DMS53 (cell line): ENCODE measurements at places on chromosomes 11 and 22.

GRCh38 chr11:110481523-110481922 lies 51.8 kb downstream of the FDX1 start:
- no peak for DNase-seq

- DNase-seq = peak; percentile 15
Observed at GRCh38 chr11:104134745-104135144, 29.2 kb downstream of the PDGFD start.

DNA sequence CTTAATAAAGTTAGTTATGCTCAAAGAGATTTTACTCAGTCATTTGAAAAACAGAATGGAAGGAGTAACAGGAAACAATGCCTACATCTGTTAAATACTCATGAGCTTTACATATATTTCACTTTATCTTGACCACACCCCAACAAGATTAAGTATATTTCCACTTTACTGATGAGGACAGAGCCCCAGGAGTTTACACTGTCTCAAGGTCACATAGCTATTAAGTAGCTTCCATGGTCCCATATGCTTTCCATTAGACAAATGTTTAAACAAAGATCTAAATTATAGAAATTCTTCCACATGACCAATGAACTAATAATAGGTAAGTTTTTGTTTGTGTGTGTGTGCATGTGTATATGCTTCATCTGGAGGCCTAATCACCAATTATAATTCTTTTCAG lies 30.2 kb downstream of the MRTFA start:
- DNase-seq = no peak

- DNase-seq = peak; percentile 46
Observed at GRCh38 chr22:39685336-39686177, 115.0 kb downstream of the CACNA1I start.

DNA sequence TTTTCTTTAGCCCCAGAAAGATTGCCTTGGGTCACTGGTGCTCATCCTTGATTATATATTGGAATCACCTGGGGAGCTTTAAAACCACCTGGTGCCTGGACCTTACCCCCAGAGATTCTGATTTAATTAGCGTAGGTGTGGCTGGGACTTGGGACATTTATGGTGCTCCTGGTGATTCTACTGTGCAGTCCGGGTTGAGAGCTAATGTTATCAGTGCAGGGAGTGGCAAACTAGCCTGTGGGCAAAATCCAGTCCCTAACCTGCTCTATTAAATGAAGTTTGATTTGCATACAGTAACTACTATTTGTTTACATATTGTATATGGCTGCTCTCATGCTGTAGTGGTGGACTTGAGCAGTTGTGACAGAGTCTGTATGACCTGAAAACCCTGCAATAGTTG lies 134.0 kb upstream of the SORL1-AS1 start:
- DNase-seq = no peak

- DNase-seq = no peak
Observed at GRCh38 chr11:65773784-65774411, 6.9 kb downstream of the AP5B1 start.

DNA sequence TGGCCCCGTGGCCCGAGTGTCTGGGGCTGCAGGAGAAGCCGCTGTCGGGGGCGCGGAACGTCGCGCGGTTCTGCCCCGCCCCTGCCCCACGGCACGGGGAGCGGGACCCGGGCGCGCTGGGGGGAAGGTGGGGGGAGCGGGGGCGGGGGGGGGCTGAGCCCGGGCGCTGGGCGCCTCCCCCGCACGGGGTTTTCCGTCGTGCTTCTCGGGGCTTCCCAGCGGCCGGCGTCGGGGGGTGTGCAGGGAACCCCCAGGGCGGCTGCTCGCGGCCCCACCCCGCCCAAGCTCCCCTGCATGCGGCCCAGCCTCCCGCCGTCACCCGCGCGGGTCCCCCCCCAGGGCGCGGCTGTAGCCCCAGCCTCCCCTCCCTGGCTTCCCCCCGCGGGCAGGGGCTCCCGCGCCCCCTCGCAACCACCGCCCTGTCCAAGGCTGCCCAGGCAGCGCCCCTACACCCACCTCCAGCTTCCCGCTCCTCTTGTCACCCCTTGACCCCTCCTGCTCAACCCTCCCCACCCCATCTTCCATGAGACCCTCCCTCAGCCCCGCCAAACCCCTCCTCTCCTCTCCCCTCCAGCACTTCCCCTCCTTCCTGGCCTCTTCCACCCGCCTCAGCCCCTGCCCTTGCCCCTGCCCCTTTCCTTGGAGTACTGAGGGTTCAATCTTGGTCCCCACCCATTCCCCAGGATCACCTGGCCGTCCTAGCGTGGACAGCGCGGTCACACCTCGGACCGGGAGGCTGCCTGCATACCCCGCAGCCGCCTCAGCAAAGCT lies 1.7 kb downstream of the IL17REL start:
- no peak for DNase-seq

GRCh38 chr11:68525336-68525735 lies 64.8 kb downstream of the PPP6R3 start:
- no peak for DNase-seq

DNA sequence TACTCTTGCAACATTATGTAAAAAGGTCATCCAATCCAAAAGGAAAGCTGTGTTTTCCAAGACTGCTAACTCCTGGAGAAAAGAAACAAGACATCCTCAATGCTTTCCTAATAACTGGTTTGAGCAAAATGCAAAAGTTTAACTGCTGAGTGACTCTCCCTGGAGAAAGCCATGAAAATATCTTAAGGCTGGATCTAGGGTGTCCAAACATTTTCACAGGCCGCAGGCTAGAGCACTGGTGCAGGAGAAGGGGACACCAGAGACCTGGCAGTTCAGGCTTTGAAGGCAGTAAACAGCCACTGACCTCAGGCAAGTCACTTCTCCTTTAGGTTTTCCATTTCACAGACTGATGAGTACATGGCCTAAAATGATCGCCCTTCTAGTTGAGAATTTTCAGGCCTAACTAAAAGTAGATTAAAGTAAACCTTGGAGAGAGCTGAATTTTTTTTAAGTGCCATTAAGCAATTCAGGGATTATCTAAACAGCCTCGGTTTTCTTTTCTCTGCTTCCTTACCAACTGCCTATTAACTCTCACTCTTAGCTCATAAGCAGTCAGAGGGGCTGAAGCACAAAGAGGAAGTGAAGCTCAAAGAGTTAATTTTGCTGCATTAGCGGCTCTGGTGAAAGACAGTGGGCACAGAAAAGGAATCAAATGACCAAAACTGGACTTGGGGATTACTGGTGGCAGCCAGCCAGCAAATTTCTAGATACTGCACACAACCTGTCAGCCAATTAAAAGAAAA lies 2.3 kb downstream of the CHKA start:
- no peak for DNase-seq

DNA sequence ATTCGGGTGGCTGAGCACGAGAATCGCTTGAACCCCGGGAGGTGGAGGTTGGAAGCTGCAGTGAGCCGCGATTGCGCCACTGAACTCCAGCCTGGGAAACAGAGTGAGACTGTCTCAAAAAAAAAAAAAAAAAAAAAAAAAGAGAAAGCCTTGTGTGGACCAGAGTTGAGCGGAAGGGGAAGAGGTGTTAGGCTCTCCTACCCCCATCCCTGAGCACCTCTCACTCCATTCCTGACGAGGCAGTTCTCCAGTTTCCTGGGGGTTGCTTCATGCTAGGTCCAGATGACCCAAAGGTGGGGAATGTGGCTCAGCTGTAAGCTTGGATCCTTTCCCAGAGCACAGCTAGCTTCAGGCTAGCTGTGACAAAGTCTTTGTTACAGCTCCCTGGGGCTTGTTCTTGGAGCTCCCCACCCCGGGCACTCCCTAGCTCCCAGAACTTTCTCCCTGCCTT lies 8.8 kb upstream of the DNAL4 start:
- peak; percentile 30 for DNase-seq

- no peak for DNase-seq
Observed at GRCh38 chr11:1468002-1468401, 18.6 kb downstream of the MOB2 start.

DNA sequence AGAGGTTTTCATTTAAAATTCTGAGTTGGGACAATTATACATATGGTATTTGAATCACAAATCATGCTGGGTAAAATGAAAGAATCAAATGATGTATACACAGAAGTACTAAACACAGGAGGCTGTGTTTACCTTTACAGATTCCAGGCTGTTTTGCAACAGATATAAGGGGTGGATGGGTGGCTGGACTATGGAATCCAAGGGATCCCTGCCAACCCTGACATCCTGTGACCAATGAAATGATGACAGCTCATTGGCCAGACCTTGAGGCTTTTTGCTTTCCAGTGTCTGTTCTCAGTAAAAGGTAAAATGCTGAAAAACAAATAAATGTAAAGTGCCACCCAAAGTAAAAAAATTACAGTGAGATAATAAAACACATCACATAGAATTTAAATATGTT lies 3.3 kb upstream of the DDI1 start:
- DNase-seq = peak; percentile 74

DNA sequence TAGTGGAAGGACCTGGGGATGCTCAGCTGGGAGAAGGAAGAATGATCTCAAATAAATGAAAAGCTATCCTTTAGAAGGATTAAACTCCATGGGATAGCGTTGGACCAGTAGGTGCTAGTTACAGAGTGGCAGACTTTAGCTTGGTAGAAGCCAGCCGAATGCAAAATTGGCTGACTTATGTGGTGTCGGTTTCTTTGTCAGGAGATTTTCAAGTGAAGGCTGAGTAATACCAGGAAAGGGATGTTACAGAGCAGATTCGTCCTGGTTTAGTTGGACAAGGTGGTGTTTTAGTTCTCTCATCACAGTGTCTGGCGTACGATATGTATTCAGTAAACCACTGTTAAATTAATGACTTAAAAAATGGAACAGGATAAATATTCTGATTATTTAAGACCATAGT lies 26.0 kb downstream of the FDX1 start:
- DNase-seq = no peak

DNA sequence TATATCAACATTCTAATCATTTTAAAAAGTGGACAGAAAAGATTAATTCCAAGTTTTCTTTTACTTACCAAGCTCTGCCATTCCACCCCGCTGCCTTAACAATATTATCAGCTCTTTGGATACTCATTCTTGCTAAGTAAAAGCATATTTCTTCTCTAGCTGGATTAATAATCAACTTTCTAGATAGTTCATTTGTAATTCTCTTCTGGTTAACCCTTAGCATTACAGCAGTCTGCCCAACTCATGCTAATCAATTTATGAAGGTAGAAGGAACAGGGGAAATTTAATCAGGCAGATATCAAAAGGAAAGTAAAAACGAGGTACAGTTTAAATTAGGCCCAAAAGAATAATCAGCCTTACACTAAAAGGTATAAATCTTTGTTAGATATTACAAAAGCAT lies 41.0 kb upstream of the SOX6 start:
- no peak for DNase-seq

DNA sequence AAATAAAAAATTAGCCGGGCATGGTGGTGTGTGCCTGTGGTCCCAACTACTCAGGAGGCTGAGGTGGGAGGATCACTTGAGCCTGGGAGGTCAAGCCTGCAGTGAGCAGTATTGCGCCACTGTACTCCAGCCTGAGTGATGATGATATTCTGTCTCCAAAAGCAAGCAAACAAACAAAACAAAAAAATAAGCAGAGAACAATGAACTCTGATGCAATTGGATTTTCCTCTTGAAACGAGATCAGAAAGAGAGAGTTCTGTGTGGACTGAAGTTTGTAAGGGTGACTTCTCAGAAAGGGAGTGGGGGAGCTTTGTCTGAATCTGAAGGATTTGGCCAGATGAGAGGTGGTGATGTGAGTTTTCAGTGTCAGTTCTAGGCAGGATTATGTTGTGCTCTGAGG lies 6.0 kb upstream of the TMEM123 start:
- no peak for DNase-seq

- no peak for DNase-seq
Observed at GRCh38 chr11:14519597-14519916, 629 bp downstream of the PSMA1 start.

DNA sequence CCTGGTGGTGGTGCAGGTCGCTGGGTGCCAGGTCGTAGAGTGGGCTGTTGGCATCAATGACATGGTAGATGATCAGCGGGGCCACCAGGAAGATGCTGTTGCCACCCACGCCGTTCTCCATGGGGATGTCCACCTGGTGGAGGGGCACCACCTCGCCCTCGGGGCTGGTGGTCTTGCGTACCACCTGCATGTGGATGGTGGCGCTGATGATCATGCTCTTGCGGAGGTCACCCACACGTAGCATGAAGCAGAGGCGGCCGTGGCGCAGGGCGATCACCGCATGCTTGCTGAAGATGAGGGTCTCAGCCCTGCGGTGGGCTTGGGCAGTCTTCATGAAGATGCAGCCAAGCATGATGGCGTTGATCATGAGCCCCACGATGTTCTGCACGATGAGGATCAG lies 1.2 kb downstream of the KCNJ11 start:
- no peak for DNase-seq

GRCh38 chr11:34749666-34750659 lies 129.1 kb downstream of the EHF start:
- DNase-seq = no peak

GRCh38 chr22:24128021-24128420 lies 53.3 kb upstream of the SUSD2 start:
- DNase-seq = no peak

DNA sequence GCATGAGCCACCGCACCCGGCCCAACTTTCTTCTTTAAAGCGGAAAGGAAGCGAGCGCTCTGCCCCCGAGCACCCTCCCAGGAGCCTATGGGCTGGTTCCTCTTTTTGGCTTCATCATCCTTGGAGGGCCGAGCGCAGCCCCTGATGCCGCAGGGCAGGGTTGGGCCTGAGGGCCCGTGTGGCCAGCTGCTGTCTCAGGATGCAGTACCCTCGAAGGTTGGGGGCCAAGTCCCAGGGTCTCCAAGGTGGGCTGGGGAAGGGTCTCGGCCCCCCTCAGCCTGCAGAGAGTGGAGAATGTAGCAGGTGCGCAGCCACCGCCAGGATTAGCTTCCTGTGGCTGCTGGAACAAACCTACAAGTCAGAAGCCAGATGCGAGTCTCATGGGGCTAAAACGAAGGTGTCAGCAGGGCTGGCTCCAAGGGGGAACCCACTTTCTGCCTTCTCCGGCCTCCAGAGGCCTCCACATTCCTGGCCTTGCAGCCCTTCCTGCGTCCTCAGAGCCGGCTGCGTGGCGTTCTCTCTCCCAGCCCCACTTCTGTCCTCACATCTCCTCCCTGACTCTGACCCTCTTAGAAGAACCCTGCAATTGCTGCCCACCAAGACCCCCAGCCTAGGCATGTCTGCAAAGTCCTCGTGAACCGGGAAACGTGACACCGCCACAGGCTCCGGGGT lies 2.9 kb downstream of the PANX2 start:
- DNase-seq = no peak

GRCh38 chr11:70627219-70627618 lies 228.9 kb downstream of the CTTN start:
- DNase-seq = peak; percentile 67

DNA sequence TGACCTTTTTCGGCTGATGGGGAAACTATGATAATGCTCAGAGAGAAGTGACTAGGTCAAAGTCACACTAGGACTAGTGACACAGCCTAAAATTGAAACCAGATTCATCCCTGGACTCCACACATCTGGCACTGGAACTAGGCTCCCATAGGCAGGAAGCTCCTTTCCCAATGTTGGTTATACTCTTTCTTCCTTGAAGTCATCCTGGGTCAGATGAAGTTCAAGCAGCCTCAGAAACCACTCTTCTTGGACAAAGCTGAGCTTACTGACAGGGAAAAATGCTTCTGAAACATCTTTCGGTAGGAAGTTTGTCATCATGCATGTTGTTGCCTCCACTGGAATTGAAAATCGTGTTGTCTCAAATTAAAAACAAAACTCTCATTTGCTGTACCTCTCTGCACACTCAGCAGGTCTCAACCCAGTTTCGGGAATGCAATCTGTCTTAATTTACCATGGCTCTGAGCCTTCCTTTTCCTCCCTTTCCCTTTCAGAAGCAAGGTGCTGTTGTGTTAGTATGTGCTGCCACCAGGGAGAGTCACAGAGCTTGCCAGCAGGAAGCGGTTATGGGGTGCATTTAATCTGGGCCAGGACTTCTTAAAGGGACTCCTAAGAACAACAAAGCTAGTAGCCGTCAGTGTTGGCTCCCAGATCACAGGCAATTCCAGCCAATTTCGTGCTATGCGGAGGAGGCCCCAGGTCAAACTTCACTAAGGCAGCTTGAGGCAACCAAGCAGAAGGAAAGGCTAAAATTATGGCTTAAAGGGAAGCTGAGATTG lies 384.8 kb downstream of the TENM4 start:
- DNase-seq = no peak
